Panc1 (cell line): ENCODE measurements at places on chromosomes 16 and 17.

GRCh38 chr17:59154721-59155438 lies at the start of gene SKA2:
Gene SKA2, minus strand, starts transcription at chr17:59155186. Its CDS starts 23 bp downstream, at chr17:59155163.
- peak; percentile 98 for DNase-seq

- DNase-seq, result no peak
Observed at GRCh38 chr17:49387498-49388289, 25.6 kb upstream of the ZNF652 start.

DNA sequence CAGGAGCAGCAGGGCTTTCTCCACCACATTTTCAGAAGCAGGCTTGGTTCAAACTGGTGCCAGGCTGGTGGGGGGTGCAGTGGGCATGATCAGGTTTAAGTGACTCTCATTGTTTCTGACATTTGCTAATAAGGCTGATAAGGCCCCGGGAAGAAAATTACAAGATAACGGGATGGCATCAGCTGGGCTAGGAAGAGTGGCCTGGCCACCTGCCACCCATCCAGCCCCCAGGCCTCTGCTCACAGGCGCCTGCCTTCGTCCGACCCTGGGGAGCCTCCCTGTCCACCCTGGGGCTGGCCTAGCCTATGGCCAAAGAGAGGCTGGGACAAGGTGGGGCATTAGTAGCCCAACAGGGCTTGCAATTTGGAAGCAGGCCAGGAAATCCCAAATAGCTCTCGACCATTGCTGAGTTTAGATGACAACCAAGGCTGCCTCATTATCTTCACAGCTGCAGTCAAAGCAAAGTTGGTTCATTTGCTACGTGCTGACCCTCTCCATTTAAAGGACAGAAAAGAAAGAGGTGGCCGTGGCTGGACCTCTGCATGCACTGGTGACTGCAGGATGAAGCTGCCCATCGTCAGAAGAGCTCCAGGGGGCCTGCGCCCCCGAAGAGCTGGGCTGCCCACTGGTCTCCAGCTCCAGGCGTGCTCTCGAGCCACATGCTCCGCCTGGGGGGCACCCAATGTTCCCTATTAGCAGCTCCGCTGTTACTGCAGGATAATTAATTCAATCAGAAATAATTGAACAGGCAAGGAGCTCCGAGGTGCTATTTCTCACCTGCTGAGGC lies 44.9 kb downstream of the PEMT start:
- DNase-seq, result no peak

- DNase-seq, result no peak
Observed at GRCh38 chr17:4229627-4230541, 33.9 kb downstream of the ANKFY1 start.

DNA sequence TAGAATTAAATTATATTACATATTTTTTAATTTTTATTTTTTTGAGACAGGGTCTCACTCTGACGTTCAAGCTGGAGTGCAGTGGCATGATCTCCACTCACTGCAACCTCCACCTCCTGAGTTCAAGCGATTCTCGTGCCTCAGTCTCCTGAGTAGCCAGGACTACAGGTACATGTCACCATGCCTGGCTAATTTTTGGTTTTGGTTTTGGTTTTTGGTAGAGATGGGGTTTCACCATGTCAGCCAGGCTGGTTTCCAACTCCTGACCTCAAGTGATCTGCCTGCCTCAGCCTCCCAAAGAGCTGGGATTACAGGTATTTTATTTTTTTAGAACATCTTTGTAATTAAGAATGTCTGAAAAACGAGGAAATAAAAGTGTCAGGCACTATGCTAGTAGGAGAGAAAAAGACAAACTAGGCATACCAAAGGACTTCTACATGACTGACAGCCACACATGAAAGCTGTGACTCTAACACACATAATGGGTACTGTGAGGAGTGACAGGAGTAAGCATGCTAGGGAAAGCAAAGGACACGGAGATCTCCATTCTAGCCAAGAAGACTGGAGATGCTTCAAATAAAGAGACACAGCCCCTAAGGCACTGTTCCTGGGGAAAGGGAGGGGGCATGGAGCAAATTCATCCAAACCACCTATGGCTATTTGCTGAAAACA lies 7.3 kb downstream of the GNA13 start:
- DNase-seq, result no peak

DNA sequence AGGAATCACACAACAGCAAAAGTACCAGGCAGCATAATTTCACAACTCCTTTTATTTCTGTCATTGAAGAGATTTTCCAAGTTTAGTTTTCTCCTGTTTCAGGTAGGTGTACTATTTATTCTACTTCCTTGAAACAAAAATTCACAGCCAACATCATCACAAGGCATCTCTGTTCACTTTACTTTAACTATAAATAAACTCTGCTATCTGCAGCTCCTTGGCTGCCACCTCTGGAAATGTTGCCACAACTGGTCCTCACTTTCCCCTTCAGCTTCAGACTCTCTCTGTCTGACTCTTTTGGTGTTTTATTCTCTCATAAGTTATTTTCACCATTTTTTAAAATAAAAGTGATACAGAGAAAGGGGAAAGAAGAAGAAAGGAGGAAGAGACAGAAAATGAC lies 27.9 kb upstream of the KIF2B start:
- no peak for DNase-seq

DNA sequence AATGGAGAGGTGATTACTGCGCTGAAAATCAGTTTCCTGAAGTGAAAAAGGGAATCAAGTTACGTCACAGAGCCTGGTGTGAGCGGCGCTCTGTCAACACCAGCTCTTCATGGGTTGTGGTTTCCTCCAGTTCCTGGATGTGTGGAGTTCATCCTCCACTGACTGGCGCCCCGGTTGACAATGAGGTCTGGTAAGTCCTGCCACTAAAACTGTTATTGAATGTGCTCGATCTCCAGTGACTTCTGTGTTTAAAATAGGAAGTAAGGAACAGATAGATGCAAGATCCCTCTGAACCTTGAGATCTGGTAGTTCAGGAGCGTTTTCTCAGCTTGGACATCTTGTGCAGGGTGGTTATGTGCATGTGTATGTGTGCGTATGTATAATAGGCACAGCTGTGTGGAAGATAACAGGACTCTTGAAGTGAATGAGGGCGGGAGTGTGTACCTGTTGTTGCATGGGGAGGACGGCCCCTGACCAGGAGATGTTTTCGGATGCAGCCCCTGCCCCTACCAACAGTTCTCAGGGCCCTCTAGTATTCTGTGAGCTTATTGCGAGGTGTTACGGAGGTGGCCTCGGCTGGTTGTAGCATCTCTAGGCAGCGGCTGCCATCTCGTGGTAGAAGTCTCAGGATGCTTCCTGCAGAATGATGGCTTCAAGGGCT lies 22.0 kb upstream of the GOT2 start:
- DNase-seq, result peak; percentile 43

DNA sequence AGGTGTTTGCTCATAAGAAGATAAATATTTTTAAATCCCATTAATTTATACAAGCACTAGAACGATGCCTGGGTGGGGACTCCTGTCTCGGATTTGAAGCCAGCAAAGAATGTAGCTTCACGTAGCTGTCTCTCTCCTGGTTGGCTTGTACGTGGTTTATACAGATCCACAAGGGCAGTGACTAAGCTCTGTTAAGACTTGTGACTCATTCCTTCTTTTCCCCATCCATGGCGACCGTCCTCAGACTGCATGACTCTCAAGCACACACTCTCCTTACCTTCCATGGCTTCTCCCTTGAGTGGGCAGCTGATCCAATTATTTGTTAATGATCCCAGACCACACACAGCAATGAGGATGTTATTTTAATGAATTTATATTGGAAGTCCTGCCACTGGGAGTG lies 679.7 kb upstream of the SOX9 start:
- no peak for DNase-seq

DNA sequence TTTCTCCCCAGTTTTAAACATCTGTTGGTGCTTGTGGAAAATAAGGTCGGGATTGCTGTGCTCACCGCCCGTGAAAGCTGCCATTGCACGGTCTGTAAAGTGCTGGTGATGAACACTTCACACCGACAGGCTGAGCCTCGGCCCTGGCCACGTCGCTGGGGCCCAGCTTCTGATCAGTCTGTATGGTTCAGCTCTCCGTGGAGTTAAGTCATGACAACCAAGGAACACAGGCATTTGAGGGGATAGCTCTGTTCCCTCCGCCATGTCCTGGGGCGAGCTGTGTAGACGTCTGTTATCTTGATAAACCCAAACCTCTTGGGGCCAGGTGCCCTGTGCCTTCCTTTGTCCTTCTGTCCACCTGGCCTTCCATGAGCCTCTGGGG lies 110.6 kb downstream of the METRNL start:
- DNase-seq, result no peak

DNA sequence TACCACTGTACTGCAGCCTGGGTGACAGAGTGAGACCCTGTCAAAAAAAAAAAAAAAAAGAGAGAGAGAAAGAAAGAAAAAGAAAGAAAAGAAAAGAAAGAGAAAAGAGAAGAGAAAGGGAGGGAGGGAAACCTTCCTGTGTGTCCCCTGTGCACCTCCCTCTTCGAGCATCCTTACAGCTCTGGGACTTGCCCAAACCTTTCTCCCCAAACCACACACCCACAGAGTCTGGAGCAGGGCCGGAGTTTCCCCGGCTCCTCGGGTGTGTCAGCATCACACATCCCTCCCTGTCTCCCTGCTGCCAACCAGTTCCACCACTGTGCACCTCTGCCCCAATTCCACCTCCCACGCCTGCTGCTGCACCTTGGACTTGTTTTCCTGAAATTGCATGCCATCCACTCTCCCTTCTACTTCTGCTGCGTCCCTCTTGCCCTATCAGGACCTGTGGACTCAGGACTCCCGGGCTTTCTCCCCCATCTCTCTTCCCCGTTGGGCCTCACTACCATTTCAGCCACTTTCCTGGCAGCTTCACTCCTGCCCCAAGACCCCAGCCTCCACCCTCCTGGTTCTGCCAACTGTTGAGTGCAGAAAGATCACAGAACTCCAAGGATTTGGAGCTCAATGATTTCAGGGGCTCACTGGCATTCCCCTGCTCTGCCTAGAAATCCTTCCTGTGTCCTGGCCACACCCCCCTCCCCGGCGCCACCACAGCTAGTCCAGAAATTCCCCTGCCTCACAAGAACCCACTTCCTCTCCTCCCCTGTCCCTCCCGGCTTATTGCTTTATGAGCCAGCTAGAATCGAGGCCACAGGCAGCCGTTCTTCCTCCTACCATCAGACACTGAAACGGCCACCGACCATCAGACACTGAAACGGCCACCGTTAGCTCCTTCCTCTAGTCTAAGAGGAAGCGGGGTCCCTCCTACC lies 3.7 kb upstream of the CDK3 start:
- no peak for DNase-seq

- DNase-seq, result peak; percentile 55
Observed at GRCh38 chr16:53509906-53510703, 7.1 kb upstream of the AKTIP start.

- no peak for DNase-seq
Observed at GRCh38 chr17:69117855-69118784, 23.6 kb downstream of the ABCA6 start.

DNA sequence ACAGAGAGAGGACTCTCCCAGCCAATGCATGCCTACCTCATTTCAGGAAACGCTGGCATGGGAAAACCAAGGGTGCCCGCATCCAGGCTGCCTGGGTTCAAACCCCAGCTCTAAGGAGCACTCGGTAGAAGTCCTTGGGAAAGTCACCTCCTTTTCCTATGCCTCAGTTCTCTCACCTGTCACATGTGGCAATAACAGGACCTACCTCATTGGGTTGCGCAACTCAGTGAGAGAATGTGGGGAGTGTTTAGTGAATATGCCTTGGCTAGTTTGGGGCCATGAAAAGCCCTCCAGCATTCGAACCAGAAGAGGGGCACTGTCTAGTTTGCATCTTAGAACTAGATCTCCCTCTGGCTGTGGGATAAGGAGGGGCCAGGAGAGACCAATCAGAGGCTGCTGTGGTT lies 9.0 kb upstream of the NXPH3 start:
- DNase-seq, result no peak

GRCh38 chr17:2894782-2895181 lies 98.5 kb downstream of the RAP1GAP2 start:
- DNase-seq, result no peak

GRCh38 chr17:2712300-2713043 lies 908 bp upstream of the CLUH start:
- DNase-seq, result no peak

DNA sequence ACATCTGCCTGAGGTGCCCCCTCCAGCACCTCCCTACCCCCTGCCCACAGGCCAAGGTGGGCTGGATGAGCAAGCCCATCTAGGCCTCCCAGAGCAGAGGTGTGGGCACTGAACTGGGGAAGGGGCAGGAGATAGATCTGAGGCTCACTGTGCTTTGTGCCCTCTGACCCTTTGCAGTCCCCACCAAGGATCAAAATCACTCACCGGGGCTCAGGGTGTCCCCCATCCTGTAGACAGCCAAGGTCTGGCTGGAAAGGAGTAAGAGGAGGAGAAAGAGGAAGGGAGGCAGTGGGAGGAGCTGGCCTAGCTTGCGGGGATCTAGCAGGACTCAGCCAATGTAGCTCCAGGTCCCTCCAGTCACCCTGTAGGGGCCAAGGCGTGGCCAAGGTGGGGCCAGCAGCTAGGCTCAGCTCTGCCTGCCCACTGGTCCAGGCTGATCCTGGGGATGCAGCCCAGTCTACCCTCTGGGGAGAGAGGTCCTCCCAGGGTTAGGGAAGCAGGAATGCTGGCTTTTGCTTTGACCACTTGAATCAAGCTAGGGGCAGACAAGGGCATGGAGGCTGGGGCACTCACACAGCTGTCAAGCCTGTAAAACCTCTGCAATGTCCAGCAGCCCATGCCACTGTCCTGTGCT lies 1.8 kb downstream of the SLC12A4 start:
- DNase-seq, result no peak

DNA sequence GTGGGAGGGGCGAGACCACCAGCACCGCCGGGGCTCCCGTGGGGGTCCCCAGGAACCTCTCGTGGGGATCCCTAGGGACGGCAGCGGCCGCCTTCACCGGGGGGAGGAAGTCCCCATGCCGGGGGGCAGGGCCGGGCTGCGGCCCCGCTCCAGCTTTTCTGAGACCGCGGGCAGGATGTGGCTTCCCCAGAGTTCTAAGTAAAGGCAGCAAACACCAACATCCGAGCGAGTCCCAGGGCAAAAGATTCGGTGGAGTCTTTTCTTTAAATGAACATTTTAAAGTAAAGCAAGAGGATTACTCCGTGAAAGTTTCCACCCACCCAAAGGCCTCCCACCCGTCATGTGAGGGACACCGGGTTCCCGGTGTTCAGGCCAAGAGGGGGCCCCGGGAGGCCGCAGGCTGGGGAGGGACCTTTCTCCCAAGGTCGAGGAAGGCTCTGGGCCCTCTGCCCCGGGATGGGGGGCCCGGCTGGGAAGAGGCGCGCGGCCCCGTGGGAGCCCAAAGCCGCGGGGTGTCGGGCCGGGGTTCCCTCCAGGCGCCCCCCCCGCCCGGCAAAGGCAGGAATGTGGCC lies 137.2 kb upstream of the RPH3AL start:
- DNase-seq, result peak; percentile 24

GRCh38 chr17:77872199-77872598 lies 86.3 kb upstream of the TNRC6C start:
- no peak for DNase-seq

- no peak for DNase-seq
Observed at GRCh38 chr17:79046197-79046915, 22.4 kb downstream of the C1QTNF1 start.

GRCh38 chr16:72853575-72854266 lies 194.2 kb downstream of the ZFHX3 start:
- no peak for DNase-seq
